ENCODE measurements at places on chromosomes 1 and 21.

DNA sequence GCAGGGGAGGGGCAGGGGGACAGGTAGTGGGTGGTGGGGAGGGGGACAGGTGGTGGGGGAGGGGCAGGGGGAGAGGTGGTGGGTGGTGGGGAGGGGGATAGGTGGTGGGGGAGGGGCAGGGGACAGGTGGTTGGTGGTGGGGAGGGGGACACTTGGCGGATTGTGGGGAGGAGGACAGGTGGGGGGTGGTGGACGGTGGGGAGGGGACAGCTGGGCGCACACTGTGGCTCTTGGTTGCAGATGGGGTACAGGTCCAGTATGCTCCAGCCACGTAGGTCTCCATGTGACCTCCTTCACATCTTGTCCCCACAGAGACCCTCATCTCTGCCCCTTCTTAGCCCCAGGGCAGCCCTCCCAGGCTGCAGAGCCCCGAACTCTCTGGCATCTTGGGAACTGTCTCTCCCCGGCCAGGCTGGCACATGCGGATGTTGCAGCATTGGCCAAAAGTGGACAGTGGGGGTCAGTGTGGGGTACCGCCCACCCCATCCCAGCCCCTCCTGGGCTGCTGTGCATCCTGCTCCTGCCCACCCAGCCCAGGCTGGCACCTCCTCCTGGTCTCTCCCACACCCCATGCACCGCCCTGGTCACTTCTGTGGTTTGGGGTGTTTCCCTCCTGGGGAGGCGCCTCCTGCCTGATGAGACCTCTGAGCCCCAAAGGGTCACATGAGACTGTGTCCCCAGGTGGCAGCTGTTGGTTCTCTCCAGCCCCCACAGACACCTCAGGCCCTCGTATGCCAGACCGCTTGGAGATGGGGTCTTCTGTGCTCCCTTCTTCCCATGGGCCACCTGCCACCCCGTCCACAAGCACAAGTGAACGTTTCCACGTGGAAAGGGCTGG is 7.6 kb upstream of the SLC19A1 start:
- DNase-seq, result no peak

- no peak for DNase-seq
Observed at GRCh38 chr1:1285611-1286311, 5.5 kb downstream of the SCNN1D start.

GRCh38 chr21:38476385-38476784 is 21.9 kb downstream of the ERG start:
- no peak for DNase-seq

- DNase-seq, result no peak
Observed at GRCh38 chr1:185464777-185465176, 147.7 kb upstream of the IVNS1ABP start.

- DNase-seq, result no peak
Observed at GRCh38 chr1:53091841-53092645, 30.0 kb downstream of the PODN start.
